Left cardiac atrium (tissue), 4 donors: ENCODE measurements at places on chromosomes 16 and 17. TPM values are rescaled to one million over a fixed set of nuclear protein-coding genes. Genes with fewer than 3 reads are reported as not detected.

Gene BOLA2
- 1.4 TPM for total RNA-seq

Gene MLX
- 55.3 TPM for total RNA-seq

Gene TNRC6A
- total RNA-seq: 31.9 TPM

Gene SULT1A1
- 23.1 TPM for total RNA-seq

Gene SETD6
- 10.7 TPM for total RNA-seq

Gene ASPA
- 3.1 TPM for total RNA-seq

Gene CCL16
- total RNA-seq: not detected

Gene EPOP
- total RNA-seq: 1.4 TPM

Gene BCAR1
- 46.5 TPM for total RNA-seq

DNA sequence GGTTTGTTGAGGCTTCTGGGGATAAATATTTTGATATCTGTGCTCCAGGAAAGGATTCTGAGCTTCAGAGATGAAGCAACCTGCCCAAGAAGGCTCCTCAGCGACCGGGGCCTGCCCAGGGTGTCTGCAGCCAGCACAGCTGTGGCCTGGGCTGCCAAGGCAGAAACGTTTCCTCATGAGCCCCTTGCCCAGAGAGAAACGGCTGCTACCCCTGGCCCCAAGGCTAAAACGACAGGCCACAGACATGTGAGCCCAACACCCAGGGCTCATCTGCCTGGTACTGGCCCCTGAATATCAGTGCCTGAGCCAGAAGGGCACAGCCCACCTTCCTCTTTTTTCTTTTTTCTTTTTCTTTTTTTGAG, 45.4 kb upstream of the RASD1 start:
- peak; percentile 12 for DNase-seq

- DNase-seq: peak; percentile 78
Observed at GRCh38 chr17:2214047-2214928, 89.3 kb downstream of the SMG6 start.

DNA sequence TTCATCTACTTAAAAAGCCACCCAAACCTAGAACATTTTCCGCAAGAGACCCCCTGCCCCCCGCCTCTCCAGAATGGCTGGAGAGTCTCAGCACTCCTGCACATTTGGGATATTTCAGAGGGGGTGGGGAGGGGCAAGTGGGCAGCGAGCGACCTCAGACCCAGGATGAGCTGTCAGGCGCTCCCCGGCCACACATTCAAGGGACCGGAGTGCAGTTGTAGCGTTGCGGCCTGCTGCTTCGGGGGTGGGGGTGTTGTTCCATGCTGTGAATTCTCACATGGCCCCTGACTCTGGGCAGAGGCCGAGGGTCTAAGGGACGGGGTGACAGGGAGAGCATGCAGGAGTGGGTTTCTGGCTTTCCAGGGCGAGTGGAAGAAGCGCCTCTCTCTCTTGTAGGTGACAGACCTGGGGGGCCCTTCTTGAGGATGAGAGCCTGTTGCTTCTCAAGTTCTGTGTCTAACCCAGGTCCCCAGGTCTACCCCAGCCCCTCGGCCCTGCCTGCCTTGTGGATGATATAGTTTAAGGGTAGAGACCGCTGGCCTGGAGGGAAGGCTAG, 231.2 kb downstream of the SEC14L1 start:
- peak; percentile 22 for DNase-seq

GRCh38 chr16:67054901-67055300, 26.0 kb downstream of the CBFB start:
- DNase-seq: no peak

- no peak for DNase-seq
Observed at GRCh38 chr16:52492789-52493357, 54.1 kb downstream of the TOX3 start.

- DNase-seq: no peak
Observed at GRCh38 chr17:45090711-45091110, 29.6 kb downstream of the NMT1 start.

DNA sequence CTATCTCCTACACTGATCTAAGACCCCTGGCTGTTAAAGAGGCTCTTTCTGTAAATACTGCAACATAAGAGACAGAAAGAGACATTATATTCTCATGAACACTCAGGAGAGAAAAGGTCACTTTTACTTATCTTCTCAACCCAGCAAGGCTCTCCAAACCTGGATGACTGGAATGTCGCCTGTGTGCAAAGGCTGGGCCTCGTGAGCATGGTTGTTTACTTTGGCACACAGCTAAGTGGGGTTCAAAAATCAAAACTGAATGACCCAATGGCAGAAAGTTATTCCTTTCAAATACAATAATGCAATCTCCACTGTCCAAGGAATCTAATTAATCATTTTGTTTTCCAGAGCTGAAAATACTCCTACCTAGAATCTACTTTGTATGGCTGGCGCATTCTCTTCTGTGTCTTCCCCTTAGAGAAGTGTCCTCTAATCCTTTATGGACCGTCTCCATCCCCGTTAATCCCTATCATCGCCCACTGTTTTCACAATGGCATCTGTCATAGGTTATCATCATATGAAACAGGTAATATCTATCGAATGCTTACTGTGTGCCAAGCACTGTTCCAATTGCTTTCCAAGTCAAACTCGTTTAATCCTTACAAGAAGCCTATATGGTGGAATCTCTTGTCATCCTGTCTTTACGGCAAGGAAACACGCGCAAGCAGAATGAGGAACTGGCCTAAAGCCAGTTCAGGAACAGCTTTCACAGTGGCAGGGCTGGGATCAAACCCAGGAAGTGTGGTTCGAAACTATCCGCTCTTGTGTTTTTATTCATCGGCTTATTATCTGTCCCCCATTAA, 1.3 kb downstream of the SLX4 start:
- DNase-seq: no peak

GRCh38 chr17:60641810-60642220, 35.8 kb upstream of the BCAS3 start:
- peak; percentile 44 for DNase-seq

- no peak for DNase-seq
Observed at GRCh38 chr16:4006397-4006999, 109.7 kb downstream of the ADCY9 start.

GRCh38 chr17:13460261-13461000, 141.3 kb downstream of the HS3ST3A1 start:
- DNase-seq: no peak

DNA sequence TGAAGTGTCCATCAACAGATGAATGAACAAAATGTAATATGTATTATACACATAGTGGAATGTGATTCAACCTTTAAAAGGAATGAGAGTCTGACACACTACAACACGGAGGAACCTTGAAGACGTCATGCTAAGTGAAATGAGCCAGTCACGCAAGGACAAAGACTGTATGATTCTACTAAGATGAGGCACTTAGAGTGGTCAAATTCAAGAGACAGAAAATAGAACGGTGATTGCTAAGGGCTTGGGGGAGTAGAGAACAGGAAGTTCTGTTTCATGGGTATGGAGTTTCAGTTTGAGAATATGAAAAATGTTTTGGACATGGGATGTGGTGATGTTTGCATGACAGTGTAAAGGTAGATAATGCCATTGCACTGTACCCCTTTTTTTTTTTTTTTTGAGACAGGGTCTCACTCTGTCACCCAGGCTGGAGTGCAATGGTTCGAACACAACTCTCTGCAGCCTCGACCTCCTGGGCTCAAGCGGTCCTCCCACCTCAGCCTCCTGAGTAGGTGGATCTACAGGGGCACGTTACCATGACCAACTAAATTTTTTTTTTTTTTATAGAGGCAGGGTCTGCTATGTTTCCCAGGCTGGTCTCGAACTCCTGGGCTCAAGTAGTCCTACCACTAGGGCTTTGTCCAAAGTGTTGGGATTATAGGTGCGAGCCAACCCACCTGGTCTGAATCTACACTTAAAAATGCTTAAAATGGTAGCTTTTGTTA, 2.9 kb upstream of the CCDC102A start:
- DNase-seq: peak; percentile 1

DNA sequence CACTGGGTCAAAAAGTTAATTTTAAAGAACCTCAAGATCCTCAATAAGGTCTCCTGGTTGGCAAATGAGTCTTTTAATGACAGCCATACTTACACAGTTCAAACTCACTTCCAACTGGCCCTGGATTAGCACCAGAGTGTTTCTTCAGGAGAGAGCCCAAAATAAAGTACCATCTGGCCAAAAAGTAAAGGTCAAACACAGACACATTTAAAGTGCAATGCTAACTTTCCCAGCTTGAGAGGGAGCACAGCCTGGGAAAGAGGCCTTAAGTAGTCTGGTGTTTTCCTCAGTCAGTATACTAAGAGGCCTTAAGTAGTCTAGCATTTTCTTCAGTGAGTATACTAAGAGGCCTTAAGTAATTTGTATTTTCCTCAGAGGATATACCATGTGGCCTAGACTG, 46.6 kb upstream of the ERN1 start:
- no peak for DNase-seq

- DNase-seq: peak; percentile 77
Observed at GRCh38 chr16:77212741-77213541, 13.7 kb downstream of the SYCE1L start.

- no peak for DNase-seq
Observed at GRCh38 chr16:86166414-86166813, 267.5 kb downstream of the IRF8 start.

DNA sequence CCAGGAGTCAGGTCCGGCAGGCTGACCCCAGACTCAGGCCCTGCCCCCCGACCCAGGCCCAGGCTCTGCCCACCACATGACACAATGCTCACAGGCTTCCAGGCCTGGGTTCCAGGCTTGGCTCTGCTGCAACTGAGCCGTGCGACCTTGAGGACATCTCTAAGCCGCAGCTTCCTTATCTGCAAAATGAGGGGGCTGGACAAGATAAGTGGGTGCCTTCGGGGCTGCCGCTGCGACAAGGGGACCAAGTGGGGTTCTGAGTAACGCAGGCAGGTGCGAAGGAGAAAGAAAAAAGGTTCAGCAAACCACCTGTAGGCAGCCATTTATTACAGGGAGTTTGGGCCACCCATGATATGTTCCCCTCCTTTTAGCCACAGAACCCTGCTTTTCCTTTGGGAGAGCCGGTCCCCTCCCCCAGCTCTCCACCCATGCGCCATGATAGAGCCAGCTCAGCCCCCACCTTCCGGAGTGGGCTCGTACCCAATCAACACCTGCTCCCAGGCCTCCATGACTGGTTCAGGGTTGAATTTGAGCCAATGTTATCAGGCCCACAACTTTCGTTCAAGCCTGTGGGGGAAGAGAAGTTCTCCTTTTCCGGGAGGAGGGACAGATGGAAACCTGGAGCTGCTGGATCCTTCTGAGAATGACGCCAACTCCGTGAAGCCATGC, 38.2 kb downstream of the RTN4RL1 start:
- DNase-seq: no peak

DNA sequence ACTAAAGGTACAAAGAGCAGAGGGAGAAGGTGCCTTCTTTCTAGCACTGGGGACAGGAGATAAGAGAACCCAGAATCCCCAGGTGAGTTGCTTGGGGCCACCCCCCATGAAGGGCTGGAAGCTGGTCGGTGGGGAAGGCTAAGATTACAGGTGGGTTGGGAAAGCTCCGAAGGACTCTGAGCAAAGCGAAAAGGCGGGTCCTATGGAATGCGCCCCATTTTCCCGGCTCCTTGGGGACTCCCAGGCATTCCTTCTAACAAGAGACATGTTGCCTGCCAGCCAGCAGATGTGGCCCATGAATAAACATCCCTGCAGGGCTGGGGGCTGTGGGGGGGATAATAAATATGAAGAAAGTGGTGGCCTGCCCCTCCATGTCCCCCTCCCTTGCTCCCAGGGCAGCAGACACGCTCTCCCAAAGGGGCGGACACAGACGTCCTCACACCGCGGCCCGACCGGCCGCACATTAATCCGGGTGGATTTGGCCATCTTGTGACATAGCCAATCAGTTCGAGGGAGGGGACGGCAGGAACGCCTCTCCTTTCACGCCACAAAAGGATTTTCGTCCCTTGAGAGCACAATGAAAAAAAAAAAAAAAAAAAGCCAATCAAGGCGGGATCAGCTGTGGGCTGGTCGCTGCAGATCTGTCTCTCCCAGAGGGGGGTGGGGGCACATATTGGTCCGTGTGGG, 98.5 kb downstream of the SOX9 start:
- no peak for DNase-seq

GRCh38 chr17:60724647-60725046, 47.0 kb downstream of the BCAS3 start:
- no peak for DNase-seq

GRCh38 chr16:50310308-50311133, 44.2 kb downstream of the ADCY7 start:
- DNase-seq: no peak

DNA sequence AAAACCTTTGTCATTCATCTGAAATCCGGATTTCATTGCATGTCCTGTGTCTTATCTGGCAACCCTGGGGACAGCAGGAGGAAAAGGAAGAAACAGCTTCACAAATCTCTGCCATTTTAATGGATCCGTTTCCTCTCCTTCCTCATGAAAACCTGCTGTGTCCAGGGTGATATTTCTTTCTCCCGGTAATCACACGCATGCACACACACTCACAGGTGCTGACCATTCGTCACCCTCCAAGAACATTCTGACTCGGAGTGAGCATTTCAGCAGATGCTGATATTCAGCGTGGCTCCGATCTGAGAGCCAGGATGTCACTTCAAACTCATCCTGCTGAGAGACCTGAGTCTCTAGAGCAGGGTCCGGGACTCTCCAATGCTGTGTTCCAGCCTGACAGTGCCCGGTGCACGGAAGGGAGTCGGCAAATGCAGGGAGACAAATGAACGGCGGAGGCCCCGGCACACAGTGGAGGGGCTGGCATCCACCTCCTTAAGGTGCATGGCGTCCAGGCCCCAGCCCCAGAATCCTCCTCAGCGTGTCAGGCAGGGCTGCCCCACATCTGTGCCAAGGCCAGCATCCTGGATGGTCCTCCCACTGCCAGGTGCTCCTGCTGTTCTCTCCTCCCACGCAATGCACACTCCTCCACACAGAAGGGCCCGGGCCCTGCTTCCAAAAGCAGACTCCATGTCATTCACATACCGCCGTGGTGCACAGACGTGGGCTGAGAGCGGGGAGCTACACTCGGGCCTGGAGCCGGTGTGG, 70.7 kb downstream of the RBFOX3 start:
- DNase-seq: no peak

DNA sequence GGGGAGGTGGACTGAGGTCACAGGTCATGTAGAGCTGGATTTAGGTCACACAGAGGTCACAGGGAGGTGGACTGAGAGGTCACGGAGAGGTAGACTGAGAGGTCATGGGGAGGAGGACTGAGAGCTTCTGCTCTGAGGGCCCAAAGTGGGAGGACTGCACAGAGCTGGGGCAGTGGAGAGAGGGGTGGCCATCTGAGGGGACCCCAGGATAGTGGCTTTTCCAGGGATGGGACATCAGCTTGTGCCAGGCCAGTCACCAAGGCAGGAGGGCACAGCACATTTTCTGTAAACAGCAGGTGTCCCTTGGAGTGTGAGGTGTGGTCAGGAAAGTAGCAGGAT, 26.1 kb upstream of the JPT2 start:
- no peak for DNase-seq

DNA sequence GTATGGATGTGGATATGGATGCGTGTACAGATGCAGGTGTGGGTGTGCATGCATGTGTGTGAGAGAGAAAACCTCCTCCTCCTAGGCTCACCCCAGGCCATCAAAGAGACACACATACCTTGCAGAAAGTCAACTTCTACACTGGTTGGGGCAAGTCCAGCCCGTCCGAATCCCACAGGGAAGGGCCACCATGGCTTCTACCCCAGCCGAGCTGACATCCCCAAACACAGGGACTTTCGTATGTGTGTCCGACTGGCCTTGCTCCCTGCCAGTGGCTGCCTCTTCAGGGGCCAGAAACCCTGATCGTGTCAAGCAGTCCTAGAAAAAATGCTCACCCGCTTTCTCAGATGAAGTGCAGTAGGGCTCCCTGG, 134.2 kb downstream of the XYLT1 start:
- no peak for DNase-seq

- DNase-seq: no peak
Observed at GRCh38 chr16:89855986-89856385, 17.4 kb upstream of the TCF25 start.
